Hypothalamus (tissue), 51 donors: ENCODE measurements at places on chromosomes 4 and X.

- DNase-seq = no peak
Observed at GRCh38 chr4:141041021-141041476, 92.2 kb downstream of the RNF150 start.

GRCh38 chrX:23287191-23287725 is 47.4 kb upstream of the PTCHD1 start:
- no peak for DNase-seq

DNA sequence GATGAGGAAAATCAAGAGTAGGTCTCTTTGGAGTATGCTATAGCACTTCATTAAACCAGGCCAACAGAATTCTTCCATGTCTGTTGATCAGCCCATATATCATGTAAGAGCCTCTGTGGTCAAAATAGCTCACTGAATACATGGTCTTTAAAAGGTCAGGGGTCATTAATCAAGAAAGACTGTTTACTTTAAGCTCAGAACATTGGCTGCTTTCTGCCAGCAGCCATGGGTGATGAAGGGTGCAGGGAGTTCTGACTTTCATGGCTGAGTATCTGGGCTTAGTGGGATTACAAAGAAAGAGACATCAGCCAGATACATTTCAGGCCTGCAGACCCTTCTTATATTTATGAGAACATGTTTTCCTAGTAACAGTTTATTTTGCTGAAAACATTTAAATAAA is 7.1 kb upstream of the C4orf54 start:
- no peak for DNase-seq

DNA sequence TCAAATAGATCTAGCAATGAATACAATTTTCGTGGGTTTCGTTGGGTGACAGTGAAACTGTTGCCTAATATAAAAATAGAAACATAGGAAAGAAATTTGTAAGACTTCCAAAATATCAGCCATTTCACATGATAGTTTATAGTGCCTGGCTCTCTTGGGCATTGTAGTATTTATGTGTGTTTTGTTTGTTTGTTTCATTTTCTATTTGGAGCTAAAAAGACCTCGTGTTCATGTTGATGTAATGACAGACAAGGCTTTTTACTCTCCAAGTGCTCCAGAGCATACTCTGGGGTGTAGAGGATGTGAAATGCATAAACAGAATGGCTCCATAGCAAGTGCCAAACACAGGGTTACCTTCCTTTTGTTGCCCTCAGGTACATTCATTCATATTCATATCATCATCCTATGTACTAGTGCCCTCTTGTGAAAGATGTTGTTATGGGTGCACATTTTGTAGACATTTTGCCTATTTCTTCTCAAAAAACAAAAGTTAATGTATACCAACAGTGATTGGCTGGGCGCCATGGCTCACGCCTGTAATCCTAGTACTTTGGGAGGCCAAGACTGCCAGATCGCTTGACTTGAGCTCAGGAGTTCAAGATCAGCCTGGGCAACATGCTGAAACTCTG is 100.7 kb upstream of the AMOT start:
- no peak for DNase-seq

DNA sequence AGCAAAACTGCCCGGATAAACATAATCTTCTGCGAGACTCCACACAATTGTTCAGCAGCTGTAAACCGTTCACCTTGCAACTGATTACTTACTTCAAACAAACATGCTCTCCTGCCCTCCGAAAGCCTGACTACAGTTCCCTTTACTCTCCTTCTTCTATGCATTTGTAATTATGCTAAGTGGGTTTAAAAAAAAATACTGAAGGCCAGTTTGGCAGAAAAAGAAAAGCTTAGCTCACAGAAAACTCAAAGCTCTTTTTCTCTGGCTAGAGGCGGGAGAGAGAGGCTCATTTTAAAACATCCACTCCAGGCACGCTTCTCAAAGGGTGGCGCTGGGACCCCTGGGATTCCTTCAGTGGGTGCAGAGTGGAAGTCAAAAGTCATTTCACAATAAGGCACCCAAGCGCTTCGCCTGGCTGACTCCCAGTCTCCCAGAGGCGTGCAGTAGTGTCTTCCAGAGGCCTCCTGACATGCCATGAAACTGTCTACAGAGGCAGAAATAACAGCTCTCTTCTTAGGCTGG is 1.9 kb downstream of the DHRSX start:
- DNase-seq = no peak

- no peak for DNase-seq
Observed at GRCh38 chr4:88753658-88754571, 56.3 kb upstream of the NAP1L5 start.

GRCh38 chr4:74370912-74371311 is 6.0 kb downstream of the EREG start:
- no peak for DNase-seq
